ENCODE measurements at places on chromosomes 1 and 21. TPM values are rescaled to one million over a fixed set of nuclear protein-coding genes. Genes with fewer than 3 reads are reported as not detected.

GRCh38 chr1:55061706-55062321 is 22.5 kb downstream of the PCSK9 start:
- no peak overlapping the region for H3K4me3 ChIP-seq
- peaks cover 8% of the 10 kb centered on the region for H3K36me3 ChIP-seq
- no peak for DNase-seq
- H3K27ac ChIP-seq = no peak overlapping the region
- no peaks in the 10 kb centered on the region for H3K27me3 ChIP-seq

- no peaks in the 10 kb centered on the region for H3K36me3 ChIP-seq
- H3K4me1 ChIP-seq = no peaks in the 10 kb centered on the region
- no peaks in the 10 kb centered on the region for H3K27me3 ChIP-seq
- H3K27ac ChIP-seq = no peak overlapping the region
- H3K4me3 ChIP-seq = no peak overlapping the region
- DNase-seq = no peak
Measured at GRCh38 chr1:195113471-195113870, 1494.8 kb downstream of the KCNT2 start.

Gene SPRR2F
- not detected for total RNA-seq

Gene NUCKS1
- 111 TPM for total RNA-seq

Gene AUNIP
- not detected for total RNA-seq

All from CD4-positive, alpha-beta memory T cell (primary cell).